Transverse colon (tissue), 4 donors: ENCODE measurements at places on chromosomes 16 and 17. TPM values are rescaled to one million over a fixed set of nuclear protein-coding genes. Genes with fewer than 3 reads are reported as not detected.

DNA sequence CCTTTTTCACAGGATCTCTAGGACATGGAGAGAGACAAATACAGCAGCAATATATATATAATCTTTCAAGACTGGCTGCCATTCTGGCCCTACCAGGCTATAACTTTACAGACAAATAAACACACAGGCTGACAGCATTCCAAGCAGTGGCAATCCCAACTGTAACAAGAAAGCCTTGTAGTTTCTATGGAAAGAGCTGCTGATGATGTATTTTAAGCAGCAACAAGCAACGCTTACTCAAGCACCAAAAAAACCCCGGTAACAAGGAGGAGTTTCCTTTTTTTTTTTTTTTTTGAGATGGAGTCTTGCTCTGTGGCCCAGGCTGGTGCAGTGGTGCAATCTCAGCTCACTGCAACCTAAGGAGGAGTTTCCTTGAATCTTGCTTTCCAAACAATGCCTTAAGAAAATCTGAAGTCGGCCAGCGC lies 23.2 kb downstream of the LSM12 start:
- peaks cover 15% of the 10 kb centered on the region for H3K36me3 ChIP-seq
- no peak overlapping the region for H3K4me3 ChIP-seq
- H3K4me1 ChIP-seq, result peaks cover 7% of the 10 kb centered on the region
- peak overlapping the region; percentile 50 for H3K27ac ChIP-seq
- no peaks in the 10 kb centered on the region for H3K27me3 ChIP-seq
- no peak for DNase-seq

The ANKFN1 gene
- total RNA-seq, result not detected

GRCh38 chr17:83192161-83192788 lies 112.9 kb downstream of the METRNL start:
- no peaks in the 10 kb centered on the region for H3K36me3 ChIP-seq
- H3K4me1 ChIP-seq, result peaks cover 3% of the 10 kb centered on the region
- H3K27ac ChIP-seq, result no peak overlapping the region
- peak; percentile 6 for DNase-seq
- no peaks in the 10 kb centered on the region for H3K27me3 ChIP-seq

- peak; percentile 95 for DNase-seq
- peak within 1 kb of the TSS; percentile 93 for H3K27ac ChIP-seq
- no peaks in the 10 kb centered on the region for H3K27me3 ChIP-seq
- peak within 1 kb of the TSS; percentile 98 for H3K4me3 ChIP-seq
- no peaks in the 10 kb centered on the region for H3K36me3 ChIP-seq
Observed at GRCh38 chr17:12020642-12021622, at the start of gene MAP2K4. MAP2K4 (plus strand) TSS chr17:12020877; CDS start chr17:12020887, 10 bp downstream.

The RRN3 gene
- total RNA-seq, result 13.5 TPM

The PDE6G gene
- not detected for total RNA-seq

The SLC47A1 gene
- total RNA-seq, result not detected

The ESRP2 gene
- 78.0 TPM for total RNA-seq

DNA sequence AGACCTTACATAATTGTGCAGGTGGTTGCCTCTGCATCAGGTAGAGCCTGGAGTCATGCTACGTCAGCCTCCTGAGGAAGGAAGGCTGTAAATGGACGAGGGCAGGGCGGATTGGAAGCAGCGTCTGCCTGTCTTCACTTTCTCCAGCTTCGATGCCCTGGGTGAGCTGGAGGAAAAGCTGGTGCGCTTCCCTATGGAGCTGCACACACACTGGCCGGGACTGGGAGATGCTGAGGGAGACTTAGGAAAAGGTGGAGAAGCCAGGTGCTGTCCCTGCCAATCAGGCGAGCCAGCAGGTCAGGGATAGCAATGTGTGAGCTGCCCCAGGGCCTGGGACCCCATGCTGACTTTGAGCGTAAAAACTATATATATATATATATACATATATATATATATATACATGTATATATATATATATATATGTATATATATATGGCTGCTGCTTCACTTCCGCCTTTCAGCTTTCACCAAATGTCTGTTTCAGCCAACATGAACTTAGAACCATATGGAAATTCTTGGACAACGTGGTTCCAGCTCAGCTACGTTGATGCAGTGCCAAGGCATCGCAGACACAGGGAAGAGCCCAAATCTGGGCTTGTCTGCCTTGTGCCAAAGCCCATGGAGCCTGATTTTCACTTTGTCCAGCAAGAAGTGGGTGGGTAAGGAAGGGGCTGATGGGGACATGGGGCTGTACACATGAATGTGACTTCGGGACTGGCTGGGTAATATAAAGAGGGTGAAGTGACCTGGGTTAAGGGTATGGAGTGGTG lies 71.5 kb upstream of the NKD1 start:
- DNase-seq, result no peak
- no peaks in the 10 kb centered on the region for H3K36me3 ChIP-seq
- H3K4me3 ChIP-seq, result no peak overlapping the region
- H3K27ac ChIP-seq, result no peak overlapping the region

GRCh38 chr16:27762441-27762840 lies 212.5 kb downstream of the KATNIP start:
- H3K27ac ChIP-seq, result no peak overlapping the region
- DNase-seq, result no peak
- H3K27me3 ChIP-seq, result no peaks in the 10 kb centered on the region
- H3K4me3 ChIP-seq, result no peak overlapping the region
- peaks cover 9% of the 10 kb centered on the region for H3K36me3 ChIP-seq

The SLC13A2 gene
- 95.0 TPM for total RNA-seq

GRCh38 chr16:47371271-47372014 lies 89.4 kb downstream of the ITFG1 start:
- no peaks in the 10 kb centered on the region for H3K4me1 ChIP-seq
- H3K4me3 ChIP-seq, result no peak overlapping the region
- H3K27me3 ChIP-seq, result no peaks in the 10 kb centered on the region
- H3K27ac ChIP-seq, result no peak overlapping the region
- DNase-seq, result no peak

- DNase-seq, result no peak
- H3K27me3 ChIP-seq, result no peaks in the 10 kb centered on the region
- H3K4me1 ChIP-seq, result no peaks in the 10 kb centered on the region
- no peak overlapping the region for H3K4me3 ChIP-seq
- H3K36me3 ChIP-seq, result no peaks in the 10 kb centered on the region
Observed at GRCh38 chr17:12538003-12538402, 127.7 kb upstream of the MYOCD start.

DNA sequence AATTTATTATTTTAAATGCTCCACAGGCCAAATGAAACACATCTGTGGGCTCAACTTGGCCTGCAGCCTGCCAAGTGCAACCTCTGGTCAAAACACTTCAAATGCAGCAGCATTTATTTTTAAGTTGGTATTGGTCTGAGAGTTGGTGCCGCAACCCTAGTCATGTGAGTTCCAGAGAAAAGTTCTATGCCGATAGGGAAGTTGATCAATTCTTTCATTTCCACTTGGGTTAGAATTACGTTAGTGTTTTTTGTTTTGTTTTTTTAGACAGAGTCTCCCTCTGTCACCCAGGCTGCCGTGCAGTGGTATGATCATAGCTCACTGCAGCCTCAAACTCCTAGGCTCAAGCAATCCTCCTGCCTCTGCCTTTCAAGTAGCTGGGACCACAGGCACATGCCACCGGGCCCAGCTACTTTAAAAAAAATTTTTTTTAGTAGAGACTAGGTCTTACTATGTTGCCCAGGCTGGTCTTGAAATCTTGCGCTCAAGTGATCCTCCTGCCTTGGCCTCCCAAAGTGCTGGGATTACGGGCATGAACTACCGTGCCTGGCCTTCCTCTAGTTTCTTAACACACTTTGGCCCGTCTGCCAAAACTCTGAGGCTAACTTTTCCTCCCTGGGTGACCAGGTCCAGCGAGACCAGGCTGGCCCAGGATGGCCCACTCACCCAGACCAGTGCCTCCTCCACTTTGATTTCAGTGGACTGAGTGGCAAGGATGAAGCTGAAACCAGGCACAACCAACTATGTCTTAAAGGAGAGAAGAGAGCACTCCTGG lies 221.1 kb downstream of the MRTFB start:
- H3K27ac ChIP-seq, result no peak overlapping the region
- H3K27me3 ChIP-seq, result no peaks in the 10 kb centered on the region
- H3K4me3 ChIP-seq, result no peak overlapping the region
- H3K36me3 ChIP-seq, result no peaks in the 10 kb centered on the region

DNA sequence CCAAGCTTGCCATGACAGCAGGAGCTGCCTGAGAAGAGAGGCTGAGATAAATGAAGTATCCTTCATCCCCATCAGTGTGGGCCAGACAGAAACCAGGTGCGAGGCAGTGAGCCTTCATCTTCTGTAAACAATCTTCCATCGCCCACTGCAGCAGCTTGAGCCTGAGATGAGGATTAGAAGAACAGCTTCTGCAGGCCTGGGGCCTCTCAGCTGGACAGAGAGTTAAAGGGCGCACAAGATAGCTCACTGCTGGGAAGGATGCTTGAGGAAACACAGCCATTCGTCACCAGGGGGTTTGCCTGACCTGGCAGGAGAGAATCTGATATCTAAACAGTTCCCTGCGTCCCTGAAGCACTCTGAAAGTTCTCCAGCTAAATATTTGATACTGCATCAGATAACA lies 27.1 kb downstream of the HOXB1 start:
- no peaks in the 10 kb centered on the region for H3K4me1 ChIP-seq
- no peaks in the 10 kb centered on the region for H3K36me3 ChIP-seq
- DNase-seq, result no peak
- H3K27me3 ChIP-seq, result no peaks in the 10 kb centered on the region
- no peak overlapping the region for H3K4me3 ChIP-seq

The KRTAP2-1 gene
- total RNA-seq, result not detected

GRCh38 chr17:82213251-82214011 lies 789 bp upstream of the CCDC57 start:
- DNase-seq, result peak; percentile 43
- no peaks in the 10 kb centered on the region for H3K36me3 ChIP-seq
- peaks cover 36% of the 10 kb centered on the region for H3K4me1 ChIP-seq
- peak overlapping the region; percentile 90 for H3K27ac ChIP-seq

- H3K4me1 ChIP-seq, result peaks cover 20% of the 10 kb centered on the region
- H3K36me3 ChIP-seq, result no peaks in the 10 kb centered on the region
- no peak overlapping the region for H3K4me3 ChIP-seq
- no peaks in the 10 kb centered on the region for H3K27me3 ChIP-seq
Observed at GRCh38 chr17:57284984-57285646, 28.8 kb downstream of the MSI2 start.

The TBC1D3B gene
- total RNA-seq, result not detected

DNA sequence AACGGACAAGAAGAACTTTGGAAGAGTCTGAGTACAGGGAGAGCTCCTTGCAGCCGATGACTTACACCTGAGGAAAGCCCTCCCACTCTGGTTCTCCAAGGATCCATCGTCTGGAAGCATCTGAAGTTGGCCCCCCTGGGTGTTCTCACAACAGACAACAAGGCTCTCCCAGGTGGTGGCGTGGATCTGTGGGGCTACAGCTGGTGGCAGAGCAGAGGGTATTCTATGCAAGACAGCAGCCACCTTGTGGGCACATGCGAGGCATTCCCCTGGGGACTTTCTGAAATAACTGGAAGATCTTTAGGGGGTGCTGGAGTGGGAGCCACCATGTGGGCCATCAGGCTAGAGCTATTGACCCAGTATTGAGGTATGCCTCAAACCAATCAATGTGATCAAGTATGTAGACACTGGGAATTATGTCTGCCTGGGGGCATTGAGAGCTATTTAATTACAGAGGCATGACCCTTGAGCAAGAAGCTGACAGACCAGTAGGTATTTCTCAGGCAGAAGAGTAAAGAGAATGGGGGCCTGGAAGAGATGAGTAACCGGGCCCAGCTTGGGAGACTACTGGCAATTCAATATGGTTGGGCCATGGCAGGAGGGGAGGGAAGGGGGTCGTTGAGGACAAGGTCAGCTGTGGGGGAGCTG lies 6.9 kb upstream of the KRT19 start:
- H3K27me3 ChIP-seq, result peaks cover 7% of the 10 kb centered on the region
- no peaks in the 10 kb centered on the region for H3K36me3 ChIP-seq
- no peak overlapping the region for H3K27ac ChIP-seq
- no peak overlapping the region for H3K4me3 ChIP-seq
- peaks cover 7% of the 10 kb centered on the region for H3K4me1 ChIP-seq

The MYO15A gene
- total RNA-seq, result 1.3 TPM

GRCh38 chr17:41284546-41284945 lies 9.0 kb downstream of the KRTAP9-7 start:
- H3K27ac ChIP-seq, result no peak overlapping the region
- H3K27me3 ChIP-seq, result peaks cover 5% of the 10 kb centered on the region
- no peak overlapping the region for H3K4me3 ChIP-seq
- no peaks in the 10 kb centered on the region for H3K36me3 ChIP-seq
- no peaks in the 10 kb centered on the region for H3K4me1 ChIP-seq
- no peak for DNase-seq

The SLFN14 gene
- total RNA-seq, result not detected

The ALOX12B gene
- not detected for total RNA-seq

The AKAP10 gene
- total RNA-seq, result 18.7 TPM

DNA sequence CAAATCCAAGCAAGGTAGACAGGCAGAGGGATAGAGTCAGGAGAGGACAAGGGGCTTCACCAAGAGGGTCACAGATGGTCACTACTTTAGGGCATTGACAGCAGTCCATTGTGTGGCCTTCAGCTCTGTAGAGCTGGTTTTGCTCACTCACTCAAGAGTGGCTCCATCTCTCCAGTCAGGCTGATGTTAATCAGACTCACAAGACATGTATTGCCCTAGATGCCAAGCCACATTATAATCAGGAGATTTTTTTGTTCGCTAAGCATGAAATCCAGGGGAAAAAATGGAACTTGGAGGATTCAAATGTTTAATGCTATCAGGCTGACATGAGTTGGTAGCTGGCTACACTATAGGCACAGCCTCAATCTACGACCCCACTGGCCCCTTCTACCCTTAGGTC lies 32.5 kb downstream of the CD300LF start:
- no peak overlapping the region for H3K27ac ChIP-seq
- H3K27me3 ChIP-seq, result peaks cover 9% of the 10 kb centered on the region
- H3K36me3 ChIP-seq, result no peaks in the 10 kb centered on the region
- H3K4me3 ChIP-seq, result no peak overlapping the region

DNA sequence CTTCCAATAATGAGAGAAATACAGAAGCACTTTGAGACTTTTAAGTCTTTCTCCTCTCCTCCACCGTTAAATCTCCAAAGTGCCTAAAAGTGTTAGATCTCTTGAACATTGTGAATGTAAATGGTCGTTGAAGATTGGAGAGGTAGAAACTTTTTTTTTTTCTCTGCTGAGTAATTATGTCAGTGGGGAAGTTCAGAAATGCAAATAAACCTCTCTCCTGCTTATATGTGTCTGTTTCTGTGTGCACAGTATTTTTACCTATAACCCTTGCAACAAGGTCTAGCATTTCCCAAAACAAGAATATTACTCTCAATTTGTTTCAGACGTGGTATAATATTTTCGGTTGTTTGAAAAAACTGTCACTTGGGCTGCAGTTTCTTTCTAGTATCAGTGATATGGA lies 833.6 kb upstream of the CDH8 start:
- H3K27me3 ChIP-seq, result no peaks in the 10 kb centered on the region
- no peaks in the 10 kb centered on the region for H3K4me1 ChIP-seq
- no peak for DNase-seq
- H3K4me3 ChIP-seq, result no peak overlapping the region
- H3K27ac ChIP-seq, result no peak overlapping the region
- no peaks in the 10 kb centered on the region for H3K36me3 ChIP-seq

DNA sequence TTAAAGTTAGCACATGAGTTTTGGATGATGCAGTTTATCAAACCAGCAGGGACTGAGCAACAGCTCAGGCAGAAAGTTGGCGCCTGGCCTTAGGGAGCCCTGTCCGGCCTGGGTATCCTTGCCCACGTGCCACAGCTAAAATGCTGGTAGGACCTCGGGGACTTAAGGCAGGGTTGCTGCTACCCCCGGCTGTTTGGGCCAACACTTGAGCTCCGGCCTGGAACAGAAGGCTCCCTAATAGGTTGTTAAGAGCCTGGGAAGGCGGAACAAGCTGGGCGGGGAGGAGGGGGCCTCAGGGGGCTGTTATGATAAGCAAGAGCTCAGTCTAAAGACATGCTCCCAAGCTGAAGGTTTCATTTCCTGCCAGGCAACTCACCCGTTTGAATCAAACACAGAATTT lies 39.7 kb downstream of the CUEDC1 start:
- no peak overlapping the region for H3K4me3 ChIP-seq
- no peaks in the 10 kb centered on the region for H3K27me3 ChIP-seq
- H3K36me3 ChIP-seq, result no peaks in the 10 kb centered on the region
- peak overlapping the region; percentile 91 for H3K27ac ChIP-seq

The CCL15 gene
- total RNA-seq, result 39.5 TPM
